GM12878 (cell line): ENCODE measurements at places on chromosomes 7 and 10.

- no peak overlapping the region for H3K4me3 ChIP-seq
- DNase-seq: no peak
- no peak overlapping the region for H3K27ac ChIP-seq
- H3K4me1 ChIP-seq: no peaks in the 10 kb centered on the region
Observed at GRCh38 chr7:20412032-20412431, 81.3 kb downstream of the ITGB8 start.

DNA sequence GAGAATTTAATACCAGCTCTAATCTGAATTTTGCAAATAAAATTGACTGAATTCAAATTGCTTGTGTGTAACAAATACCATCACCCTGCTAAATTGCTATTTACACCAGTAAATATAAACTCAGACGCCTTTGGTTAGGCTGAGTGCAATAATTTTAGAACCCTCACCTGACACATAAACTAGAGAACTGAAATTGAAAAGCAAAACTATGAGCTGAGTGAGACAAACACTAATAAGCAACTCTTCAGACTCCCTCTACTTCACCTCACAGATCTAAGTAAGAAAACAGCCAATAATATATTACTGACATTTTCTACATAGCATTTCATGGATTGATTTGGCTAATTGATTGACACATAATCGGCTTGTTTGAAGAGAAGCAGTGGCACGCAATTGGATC lies 621.2 kb downstream of the REEP3 start:
- no peak for DNase-seq
- H3K4me1 ChIP-seq: no peaks in the 10 kb centered on the region
- H3K36me3 ChIP-seq: no peaks in the 10 kb centered on the region
- H3K27me3 ChIP-seq: no peaks in the 10 kb centered on the region
- no peak overlapping the region for H3K27ac ChIP-seq
- no peak overlapping the region for H3K4me3 ChIP-seq

DNA sequence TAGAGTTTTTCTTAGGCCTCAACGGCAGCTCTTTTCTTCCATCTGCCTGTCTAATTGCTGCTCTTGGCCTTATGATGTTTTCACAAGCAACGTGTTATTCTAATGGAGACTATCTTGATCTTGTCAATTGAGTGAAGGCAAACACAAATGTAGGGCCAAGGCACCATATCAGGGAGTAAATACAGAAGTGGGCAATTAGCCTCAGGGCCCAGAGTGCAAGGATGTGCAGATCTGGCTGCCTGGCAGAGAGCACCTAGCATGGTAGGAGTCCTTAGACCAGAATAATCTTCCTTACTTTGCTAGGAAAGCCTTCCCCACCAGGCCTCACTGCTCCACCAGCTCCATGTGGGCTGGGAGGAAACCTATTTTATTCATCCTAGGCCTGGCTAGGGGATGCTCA lies 590.9 kb downstream of the LRMDA start:
- H3K4me1 ChIP-seq: no peaks in the 10 kb centered on the region
- DNase-seq: no peak

- no peak overlapping the region for H3K27ac ChIP-seq
- H3K36me3 ChIP-seq: no peaks in the 10 kb centered on the region
Observed at GRCh38 chr10:18400201-18400905, 251.0 kb downstream of the NSUN6 start.

GRCh38 chr7:117163101-117163500 lies 159.8 kb downstream of the WNT2 start:
- H3K27me3 ChIP-seq: no peaks in the 10 kb centered on the region
- H3K36me3 ChIP-seq: peaks cover 7% of the 10 kb centered on the region; the same call in 1 of the 2 replicates
- DNase-seq: no peak
- H3K4me3 ChIP-seq: no peak overlapping the region
- no peak overlapping the region for H3K27ac ChIP-seq

- H3K4me3 ChIP-seq: no peak overlapping the region
- peaks cover 16% of the 10 kb centered on the region for H3K4me1 ChIP-seq
- no peaks in the 10 kb centered on the region for H3K27me3 ChIP-seq
- DNase-seq: no peak
- peak overlapping the region; percentile 14; the same call in 1 of the 2 replicates for H3K27ac ChIP-seq
Observed at GRCh38 chr7:105131890-105132289, 117.9 kb downstream of the KMT2E start.

- no peak overlapping the region for H3K27ac ChIP-seq
- H3K36me3 ChIP-seq: no peaks in the 10 kb centered on the region
- H3K4me3 ChIP-seq: no peak overlapping the region
- no peak for DNase-seq
- H3K27me3 ChIP-seq: no peaks in the 10 kb centered on the region
Observed at GRCh38 chr7:28726555-28726954, 231.6 kb downstream of the TRIL start.

DNA sequence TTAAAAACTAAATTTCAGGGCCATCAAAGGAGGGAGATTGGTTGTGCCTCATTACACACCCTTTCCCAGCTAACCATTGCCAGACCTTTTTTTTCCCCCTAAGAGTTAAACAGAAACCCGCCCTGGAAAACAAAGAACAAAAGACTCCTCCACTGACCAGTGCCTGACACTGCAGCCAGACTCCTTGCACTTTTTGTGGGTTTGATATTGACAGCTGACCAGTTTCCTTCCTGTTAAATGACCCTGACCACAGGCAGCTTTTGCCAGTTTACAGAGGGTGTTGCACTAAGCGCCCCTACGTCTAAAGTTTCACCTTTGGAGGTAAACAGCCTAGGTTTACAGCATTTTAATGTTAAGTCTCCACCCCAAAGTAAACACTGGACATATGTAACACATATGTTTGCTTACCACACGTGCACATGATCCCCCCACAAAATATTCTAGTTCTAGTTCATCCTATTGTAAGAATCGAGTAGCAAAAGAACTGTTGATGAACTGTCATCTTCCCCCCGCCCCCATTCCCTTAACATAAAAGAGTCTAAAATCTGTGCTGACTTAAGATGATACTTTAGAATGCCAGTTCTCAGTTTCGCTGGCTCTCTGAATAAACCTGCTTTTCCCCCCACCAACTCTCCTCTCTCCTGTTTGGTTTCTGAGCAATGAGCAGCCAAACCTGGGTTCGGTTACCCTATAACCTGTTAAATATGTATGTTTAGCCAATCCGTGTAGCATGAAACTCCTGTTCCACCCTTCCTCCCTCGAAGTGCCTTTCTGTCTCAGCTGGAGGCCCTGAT lies 38.0 kb downstream of the FOXI2 start:
- H3K36me3 ChIP-seq: no peaks in the 10 kb centered on the region
- H3K4me1 ChIP-seq: no peaks in the 10 kb centered on the region
- no peak for DNase-seq
- no peaks in the 10 kb centered on the region for H3K27me3 ChIP-seq
- H3K27ac ChIP-seq: no peak overlapping the region

GRCh38 chr7:17521437-17521836 lies 223.0 kb downstream of the AHR start:
- H3K27me3 ChIP-seq: no peaks in the 10 kb centered on the region
- H3K4me1 ChIP-seq: no peaks in the 10 kb centered on the region
- no peaks in the 10 kb centered on the region for H3K36me3 ChIP-seq
- H3K4me3 ChIP-seq: no peak overlapping the region
- DNase-seq: no peak
- H3K27ac ChIP-seq: no peak overlapping the region

- H3K4me1 ChIP-seq: no peaks in the 10 kb centered on the region; the same call in 1 of the 2 replicates
- no peaks in the 10 kb centered on the region for H3K27me3 ChIP-seq
- no peak for DNase-seq
- no peak overlapping the region for H3K27ac ChIP-seq
Observed at GRCh38 chr10:5317547-5318107, 47.1 kb upstream of the UCN3 start.

- no peak within 1 kb of the TSS for H3K4me3 ChIP-seq
- DNase-seq: no peak
- peaks cover 4% of the 10 kb centered on the region; the same call in 1 of the 2 replicates for H3K27me3 ChIP-seq
- no peaks in the 10 kb centered on the region for H3K4me1 ChIP-seq
- no peaks in the 10 kb centered on the region for H3K36me3 ChIP-seq
Observed at GRCh38 chr10:59362144-59362958, at the start of gene FAM13C. FAM13C (minus strand) TSS chr10:59362549; CDS start chr10:59362460, 89 bp downstream.

DNA sequence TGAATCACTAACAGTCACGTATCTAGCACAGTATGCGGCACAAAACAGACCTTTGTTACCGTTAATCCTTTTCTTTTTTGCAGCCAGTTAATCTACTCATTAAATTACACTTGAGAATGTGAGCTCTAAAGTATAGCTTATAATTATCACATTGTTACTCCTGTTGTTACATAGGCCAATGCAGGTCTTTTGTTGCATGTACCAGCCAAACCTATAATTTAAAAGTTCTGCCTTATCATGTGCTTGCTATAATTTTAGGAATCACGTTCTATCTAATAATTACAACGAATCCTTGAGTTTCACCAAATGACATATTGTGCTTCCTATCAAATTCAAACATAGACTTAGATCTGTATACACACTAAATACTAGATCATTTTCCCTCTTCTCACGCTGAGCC lies 245.1 kb downstream of the DGKI start:
- DNase-seq: no peak
- H3K4me1 ChIP-seq: no peaks in the 10 kb centered on the region
- no peaks in the 10 kb centered on the region for H3K36me3 ChIP-seq
- no peaks in the 10 kb centered on the region for H3K27me3 ChIP-seq
- no peak overlapping the region for H3K4me3 ChIP-seq

DNA sequence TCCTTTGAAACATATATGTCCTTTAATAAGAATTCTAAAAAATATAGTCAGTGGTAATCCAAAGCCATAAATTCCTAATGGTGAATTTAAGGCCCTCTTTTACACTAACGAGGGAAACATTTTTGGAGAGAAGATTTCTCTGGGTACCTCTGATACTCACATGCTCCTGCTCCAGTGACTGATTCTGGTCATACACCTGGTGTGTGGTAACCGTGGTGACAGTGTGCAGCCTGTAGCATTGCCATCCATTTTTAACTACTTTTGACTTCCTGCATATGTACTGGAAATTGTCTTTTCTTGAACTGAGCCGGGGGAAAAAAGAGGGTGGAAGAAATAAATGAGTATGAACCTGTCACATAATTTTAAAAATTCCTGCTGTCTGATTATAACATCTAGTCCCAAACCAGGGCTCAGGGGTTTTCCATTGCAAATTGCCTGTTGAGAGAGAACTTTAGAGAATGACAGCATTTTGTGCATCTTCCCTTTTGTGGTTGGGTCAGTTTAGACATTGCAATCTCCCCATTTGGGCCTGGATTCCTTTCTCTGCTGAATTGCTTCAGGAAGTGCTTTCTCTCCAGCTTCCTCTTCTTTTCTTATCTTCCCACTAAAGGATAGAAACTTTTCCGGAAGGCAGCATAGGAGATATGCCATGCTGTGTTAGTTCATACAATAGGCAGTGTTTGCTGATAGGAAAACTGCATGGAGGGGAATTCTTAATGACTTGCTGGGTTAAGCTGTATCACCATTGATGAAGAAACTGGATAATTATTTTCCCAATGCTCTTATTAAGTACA lies 125.5 kb downstream of the GRM3 start:
- H3K4me3 ChIP-seq: no peak overlapping the region
- peaks cover 12% of the 10 kb centered on the region for H3K4me1 ChIP-seq
- no peaks in the 10 kb centered on the region for H3K36me3 ChIP-seq
- no peak overlapping the region for H3K27ac ChIP-seq

DNA sequence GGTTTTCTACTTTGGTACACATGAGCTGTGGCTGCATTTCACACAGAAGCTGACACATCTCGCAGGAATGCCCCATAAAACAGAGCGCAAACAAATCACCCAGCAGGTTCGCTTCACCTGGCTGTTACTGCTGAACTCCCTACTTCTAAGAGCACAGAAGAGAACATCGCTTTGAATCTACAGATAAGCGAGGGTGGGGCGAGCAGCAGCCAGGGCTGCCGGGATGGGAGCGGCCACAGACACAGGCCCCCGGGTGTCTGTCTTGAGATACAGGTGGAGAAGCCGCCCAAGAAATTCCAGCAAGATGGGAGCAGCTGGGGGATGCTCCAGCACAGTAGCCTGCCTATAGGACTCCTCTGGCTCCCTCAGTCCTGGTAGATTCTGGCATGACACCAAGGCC lies 27.4 kb downstream of the OGDHL start:
- no peaks in the 10 kb centered on the region for H3K36me3 ChIP-seq
- DNase-seq: no peak
- H3K27me3 ChIP-seq: no peaks in the 10 kb centered on the region
- no peak overlapping the region for H3K27ac ChIP-seq
- no peak overlapping the region for H3K4me3 ChIP-seq
- H3K4me1 ChIP-seq: no peaks in the 10 kb centered on the region

DNA sequence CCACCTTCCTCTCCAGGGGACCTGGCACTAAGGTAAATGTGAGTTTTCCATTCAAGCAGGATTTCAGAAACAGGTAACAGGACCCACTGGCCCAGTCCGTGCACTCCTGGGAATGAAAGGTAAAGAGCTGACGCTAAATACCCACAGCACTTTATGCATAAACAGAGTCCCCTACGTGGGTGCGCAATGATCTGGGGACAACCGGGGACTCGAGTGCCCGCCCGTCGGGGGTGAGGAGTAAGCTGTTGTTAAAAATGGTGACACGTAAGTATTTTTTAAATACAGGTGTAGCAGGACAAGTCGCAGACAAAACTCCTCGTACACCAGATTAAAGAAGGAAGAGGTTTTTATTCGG lies 47.2 kb upstream of the PPP2R2D start:
- no peaks in the 10 kb centered on the region for H3K4me1 ChIP-seq
- DNase-seq: no peak
- H3K27ac ChIP-seq: no peak overlapping the region
- H3K27me3 ChIP-seq: no peaks in the 10 kb centered on the region
- no peak overlapping the region for H3K4me3 ChIP-seq

DNA sequence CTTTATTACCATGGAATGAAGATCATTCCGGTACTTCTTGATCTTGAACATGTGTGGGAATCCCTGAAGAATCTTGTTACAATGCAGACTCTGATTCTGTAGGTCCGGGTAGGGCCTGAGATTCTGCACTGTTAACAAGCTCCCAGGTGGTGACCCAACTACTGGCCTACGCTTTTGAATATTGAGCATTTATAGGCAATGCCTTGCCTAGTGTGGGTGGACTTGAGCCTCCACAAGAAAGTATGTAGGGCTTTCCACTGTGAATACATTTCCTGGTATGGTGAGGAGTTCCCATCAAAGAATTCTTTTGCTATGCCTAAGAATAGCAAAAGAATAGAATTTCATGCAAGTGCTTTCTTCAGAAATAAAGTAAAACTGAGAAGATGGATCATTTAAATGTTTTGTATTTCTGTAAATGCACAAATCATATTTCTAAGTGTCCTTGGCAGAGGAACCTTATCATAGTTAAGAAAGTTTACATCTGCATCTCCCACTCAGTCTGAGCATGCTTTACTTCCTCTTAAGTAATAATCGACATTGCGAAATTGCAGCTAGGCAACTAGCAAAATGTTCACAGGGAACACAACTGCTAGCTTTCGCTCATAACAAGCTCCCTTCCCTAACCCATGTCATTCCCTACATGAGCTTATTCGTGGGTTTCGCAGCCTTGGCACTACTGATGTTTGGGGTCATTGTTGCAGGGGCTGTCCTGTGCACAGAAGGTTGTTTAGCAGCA lies 71.4 kb downstream of the AHR start:
- H3K4me3 ChIP-seq: no peak overlapping the region
- DNase-seq: no peak
- H3K36me3 ChIP-seq: no peaks in the 10 kb centered on the region
- no peak overlapping the region for H3K27ac ChIP-seq
- no peaks in the 10 kb centered on the region for H3K27me3 ChIP-seq
- H3K4me1 ChIP-seq: no peaks in the 10 kb centered on the region

GRCh38 chr7:20035279-20035875 lies 181.8 kb downstream of the MACC1 start:
- H3K36me3 ChIP-seq: no peaks in the 10 kb centered on the region
- H3K27me3 ChIP-seq: no peaks in the 10 kb centered on the region
- DNase-seq: no peak
- no peak overlapping the region for H3K27ac ChIP-seq
- H3K4me1 ChIP-seq: peaks cover 18% of the 10 kb centered on the region
